NCI-H1436 (cell line): ENCODE measurements at places on chromosomes 4 and X.
A peak's percentile ranks its signal among the peaks of the same experiment; 100 is the strongest.

- DNase-seq: no peak
Observed at GRCh38 chrX:74085642-74086236, 218.2 kb upstream of the ZCCHC13 start.

GRCh38 chrX:107226757-107227156 lies 20.3 kb downstream of the DNAAF6 start:
- DNase-seq: no peak

GRCh38 chrX:1398431-1399340 lies 6.8 kb upstream of the SLC25A6 start:
- DNase-seq: no peak

DNA sequence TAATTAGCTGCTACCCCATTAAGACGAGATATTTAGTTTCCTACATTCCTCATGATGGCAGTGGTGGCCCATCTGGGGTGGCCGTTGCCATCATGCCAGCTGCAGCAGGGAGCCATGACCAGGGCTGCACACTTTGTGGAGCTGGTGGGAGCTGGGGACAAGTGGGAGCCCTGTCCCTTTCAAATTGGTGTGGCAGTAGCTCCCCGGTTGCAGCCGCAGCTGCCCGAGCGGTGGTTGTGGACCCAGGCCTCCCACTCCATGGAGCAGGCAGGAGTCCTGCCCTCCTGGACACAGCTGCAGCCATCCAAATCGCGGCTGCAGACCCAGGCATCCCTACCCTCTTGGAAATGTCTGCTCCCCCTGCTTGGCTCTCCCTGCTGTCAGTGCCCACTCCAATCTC lies 9.3 kb upstream of the SYTL5 start:
- DNase-seq: no peak

DNA sequence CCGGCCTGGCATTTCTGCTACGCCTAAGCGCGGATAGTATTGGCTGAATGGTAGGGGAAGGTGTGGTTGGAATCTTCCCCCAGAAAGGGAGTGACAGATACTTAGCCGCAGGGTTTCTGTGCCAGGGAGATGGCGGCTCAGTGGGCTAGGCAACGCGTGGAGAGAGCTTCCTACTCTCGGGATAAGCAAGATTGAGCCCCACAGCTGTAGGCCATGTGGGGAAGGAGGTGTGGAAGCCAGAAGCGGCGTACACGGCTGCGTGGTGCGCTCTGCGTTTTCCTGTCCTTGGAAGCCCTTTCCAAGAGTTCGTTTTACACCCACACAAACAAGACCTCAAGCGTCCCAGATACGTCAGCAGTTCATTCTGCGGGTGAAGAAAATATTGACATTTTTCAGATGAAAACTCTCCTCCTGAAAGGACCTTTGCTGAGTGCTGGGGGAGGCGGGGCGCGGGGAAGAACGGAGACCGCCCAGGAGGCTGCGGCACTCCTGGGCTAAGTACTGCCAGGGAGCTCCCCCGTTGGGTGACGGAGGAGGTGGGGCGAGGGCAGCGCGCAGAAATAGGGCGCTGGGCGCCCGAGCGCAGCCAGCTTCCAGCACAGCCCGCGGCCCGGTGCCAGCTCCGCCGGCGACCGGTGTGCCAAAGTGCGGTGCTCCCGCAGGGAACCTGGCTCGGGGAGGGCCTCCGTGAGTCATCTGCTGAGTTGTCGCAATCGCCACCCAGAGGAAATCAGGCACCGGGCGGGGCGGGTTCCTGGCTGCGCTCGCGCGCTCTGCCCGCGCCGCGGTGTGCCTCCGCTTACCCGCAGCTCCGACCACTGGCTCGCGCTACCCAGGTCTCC lies at the start of gene GPAT3:
Gene GPAT3 (plus strand): TSS at position 589 of the 842 bp plus-strand sequence. CDS start 515 bp downstream, outside the sequence.
- DNase-seq: peak; percentile 45

DNA sequence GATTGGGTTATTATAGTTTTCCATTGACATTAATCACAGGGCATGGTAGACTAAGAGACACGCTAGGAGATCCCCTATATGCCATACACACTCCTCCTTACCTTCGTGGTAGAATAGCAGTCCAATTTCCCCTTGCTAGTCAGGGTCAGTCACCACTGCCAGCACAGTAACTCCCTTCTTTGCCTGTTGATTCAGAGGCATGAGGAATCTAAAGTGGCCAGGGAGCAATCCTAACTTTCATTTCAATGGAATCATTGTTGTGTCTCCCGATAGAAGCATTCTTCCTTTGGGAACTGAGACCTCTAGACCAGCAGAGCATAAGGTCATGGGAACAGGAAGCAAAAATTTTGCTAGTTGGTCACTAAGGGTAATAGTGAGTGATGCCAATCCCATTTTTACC lies 51.1 kb downstream of the COL25A1 start:
- no peak for DNase-seq

GRCh38 chrX:149073479-149073878 lies 431.6 kb downstream of the IDS start:
- DNase-seq: no peak

DNA sequence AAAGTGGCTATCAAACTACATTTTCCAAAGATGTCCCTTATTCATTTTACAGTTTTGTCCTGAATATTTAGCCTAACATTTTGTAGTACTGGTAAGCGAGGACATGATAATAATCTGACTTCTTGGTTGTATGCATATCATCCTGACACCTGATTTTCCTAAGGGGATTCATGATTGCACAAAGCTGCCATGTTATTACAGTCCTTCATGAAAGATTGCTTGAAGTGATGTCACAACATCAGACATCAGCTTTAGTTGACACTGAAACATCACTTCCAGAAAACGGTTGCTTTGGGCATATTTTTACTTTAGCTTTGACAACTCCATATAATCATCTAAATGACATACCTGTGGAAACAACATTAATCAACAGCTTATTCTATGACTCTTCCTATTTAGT lies 188.7 kb upstream of the PABPC4L start:
- DNase-seq: no peak

DNA sequence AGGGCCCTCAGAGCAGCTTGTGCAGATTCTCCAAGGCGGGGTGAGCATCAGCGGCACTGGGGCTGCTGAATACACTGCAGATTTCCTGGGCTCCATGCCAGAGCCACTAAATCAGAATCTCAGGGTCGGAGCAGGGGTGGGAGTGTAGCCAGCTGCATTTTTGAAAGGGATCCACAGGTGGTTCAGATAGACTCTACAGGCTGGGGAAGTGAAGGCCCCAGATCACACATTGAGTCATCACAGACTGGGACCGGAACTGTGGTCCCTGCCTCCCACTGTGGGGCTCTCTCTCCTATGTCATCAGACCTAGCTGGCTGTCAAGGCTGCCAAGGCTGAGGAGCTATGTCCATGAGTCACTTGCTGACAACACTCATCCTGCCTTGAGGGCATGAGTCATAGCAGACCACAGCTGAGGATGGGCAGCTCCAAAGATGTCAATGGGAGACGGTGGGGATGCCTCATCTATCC lies 162.3 kb upstream of the MAMLD1 start:
- no peak for DNase-seq

DNA sequence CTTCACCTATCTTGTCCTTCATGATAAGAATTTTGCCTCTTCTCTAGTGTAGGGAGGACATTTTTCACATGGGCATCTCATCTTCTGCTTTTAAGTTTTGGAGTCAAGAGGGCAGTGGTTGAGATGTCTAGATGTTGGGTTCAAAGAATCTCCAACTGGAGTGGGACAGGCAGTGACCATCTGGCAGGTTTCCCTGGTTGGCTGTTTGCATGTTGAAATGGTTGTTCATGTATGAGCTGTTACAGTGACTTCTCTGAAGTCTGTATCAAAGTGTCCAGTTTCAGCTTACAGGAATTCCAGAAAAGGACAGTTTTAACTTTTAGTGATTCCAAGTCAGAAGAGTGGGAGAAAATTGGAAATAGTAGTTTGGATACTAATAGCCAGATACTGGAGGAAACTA lies 192.7 kb downstream of the EVC2 start:
- DNase-seq: no peak

DNA sequence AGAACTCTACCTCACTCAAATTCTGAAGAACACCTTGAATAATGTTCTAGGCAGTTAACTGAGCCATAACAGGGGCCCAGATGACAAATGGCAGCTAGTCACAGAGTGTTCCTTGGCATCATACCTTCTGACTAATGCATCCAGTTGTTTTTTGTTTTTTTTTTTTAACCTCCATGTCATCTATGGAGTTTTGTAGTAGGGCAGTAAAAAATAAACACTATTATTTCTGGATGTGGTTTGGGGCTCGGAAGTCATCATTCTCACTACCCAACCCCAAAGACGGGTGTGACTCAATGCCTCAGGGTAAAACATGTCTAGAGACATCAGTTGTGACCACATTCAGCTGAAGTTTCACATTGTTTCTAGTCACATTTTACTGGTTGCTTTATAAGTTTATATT lies 31.2 kb upstream of the MCF2 start:
- DNase-seq: no peak

DNA sequence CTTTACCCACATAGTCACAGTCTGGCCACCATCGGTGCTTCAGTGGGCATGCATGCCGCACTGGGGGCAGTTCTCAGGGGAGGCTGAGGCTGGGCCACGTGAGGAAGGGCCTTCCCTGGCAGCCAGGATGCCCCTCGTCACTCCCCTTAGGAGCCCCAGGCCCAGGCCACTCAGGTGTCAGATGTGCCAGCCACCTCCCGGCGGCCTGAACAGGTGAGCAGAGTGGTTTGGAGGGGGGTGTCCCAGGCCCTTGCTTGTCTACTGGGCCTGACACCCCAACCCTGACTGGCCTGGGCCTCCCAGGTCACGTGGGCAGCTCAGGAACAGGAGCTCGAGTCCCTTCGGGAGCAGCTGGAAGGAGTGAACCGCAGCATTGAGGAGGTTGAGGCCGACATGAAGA lies 12.1 kb downstream of the CCDC22 start:
- no peak for DNase-seq

GRCh38 chr4:48244665-48245064 lies 25.0 kb downstream of the TEC start:
- DNase-seq: no peak

- DNase-seq: no peak
Observed at GRCh38 chr4:36207831-36208520, 36.3 kb downstream of the ARAP2 start.

- no peak for DNase-seq
Observed at GRCh38 chrX:132877954-132878536, 80.4 kb downstream of the HS6ST2 start.

GRCh38 chr4:70743731-70744130 lies 22.0 kb downstream of the RUFY3 start:
- DNase-seq: no peak

GRCh38 chr4:26787461-26788340 lies 72.9 kb upstream of the STIM2 start:
- peak; percentile 85 for DNase-seq

DNA sequence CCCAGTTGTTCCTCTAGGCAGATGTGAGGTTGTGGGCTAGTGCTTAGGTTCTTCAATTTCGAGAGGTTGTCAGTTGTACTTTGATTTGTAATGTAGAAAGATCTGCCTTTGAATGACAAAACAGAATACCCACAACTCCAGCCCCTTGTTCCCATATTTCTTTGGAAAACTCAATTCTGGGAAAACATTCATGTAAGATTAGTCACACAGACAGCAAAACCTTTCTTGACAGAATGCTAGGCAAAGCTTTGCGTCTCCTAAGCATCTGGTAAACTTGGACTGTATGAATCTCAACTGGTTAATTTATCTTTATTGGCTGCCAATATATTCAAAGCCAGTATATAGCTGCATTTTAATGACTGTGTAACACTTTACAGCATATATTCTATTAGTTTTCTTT lies 34.9 kb downstream of the NOCT start:
- no peak for DNase-seq

DNA sequence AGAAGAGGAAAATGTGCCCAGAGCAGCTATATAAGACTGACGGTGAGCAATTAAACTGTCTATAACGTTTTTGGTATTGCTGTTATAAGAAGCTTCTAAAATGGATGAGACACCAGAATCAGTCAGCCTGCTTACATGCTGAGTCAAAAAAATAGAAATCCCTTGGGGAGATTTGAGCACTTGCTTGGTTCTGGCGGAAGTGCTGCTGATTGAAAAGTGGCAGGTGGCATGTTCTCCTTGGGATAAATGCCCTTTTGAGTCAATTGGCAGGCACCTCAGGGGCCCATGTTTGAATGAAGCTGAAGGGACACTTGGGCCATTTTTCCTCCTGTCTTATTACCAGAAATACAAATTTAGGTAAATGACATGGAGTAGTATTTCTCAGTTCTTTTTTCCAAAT lies 148.7 kb downstream of the PTCHD1 start:
- DNase-seq: peak; percentile 27

DNA sequence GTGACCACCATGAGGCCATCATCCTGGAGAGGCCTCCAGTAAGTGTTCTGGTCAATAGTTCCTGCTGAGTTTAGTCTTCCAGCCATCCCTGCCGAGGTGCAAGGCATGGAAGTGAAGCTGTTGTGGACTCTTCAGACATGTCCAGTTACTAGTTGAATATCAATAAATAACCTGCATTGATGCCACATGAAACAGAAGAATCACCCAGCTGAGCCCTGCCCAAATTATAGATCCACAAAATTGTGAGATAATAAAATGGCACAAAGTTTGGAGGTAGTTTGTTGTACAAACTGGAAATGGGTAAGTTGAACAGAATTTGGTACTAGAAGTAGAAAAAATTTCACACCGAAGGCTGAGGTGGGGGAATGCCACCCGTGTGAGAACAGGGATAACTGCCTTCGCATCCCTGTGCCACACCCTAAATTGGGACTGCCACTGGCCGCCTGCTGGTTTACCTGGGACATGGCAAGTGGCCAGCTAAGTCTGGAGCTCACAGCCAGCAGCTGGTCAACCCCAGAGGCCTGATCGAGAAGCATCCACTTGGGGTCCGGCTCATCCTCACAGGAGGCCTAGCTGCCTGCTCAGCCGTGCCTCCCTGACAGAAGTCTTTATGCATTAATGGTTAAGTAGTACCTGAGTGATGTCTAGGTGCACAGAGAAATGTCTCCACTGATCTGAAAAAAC lies 184.5 kb downstream of the SPRY1 start:
- no peak for DNase-seq

GRCh38 chr4:139942241-139942640 lies 211.7 kb downstream of the MAML3 start:
- DNase-seq: no peak

GRCh38 chrX:130916636-130917422 lies 13.8 kb upstream of the ENOX2 start:
- DNase-seq: peak; percentile 57

DNA sequence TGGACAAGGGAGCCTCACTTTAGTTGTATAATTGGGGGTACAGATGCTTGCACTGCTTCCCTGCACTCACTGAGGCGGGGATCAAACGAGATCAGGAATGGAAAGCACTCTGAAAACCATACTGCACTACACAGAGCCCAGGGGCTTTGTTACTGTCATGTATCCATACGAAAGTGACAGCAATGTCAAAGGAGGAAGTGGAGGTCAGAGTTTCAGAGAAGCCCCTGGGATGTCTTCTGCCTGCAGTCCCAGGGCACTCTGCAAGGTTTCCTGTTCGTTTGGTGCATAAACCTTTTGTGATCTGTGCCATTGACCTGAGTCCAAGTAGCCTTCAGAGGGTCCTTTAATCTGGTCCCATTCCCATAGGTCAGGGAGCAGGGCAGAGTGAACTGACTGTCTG lies 31.2 kb downstream of the RNF175 start:
- no peak for DNase-seq
